ENCODE measurements at places on chromosomes 13 and 19.

- DNase-seq, result no peak
These were observed 6.9 kb downstream of the ZNF221 start for GRCh38 chr19:43957891-43958290.

DNA sequence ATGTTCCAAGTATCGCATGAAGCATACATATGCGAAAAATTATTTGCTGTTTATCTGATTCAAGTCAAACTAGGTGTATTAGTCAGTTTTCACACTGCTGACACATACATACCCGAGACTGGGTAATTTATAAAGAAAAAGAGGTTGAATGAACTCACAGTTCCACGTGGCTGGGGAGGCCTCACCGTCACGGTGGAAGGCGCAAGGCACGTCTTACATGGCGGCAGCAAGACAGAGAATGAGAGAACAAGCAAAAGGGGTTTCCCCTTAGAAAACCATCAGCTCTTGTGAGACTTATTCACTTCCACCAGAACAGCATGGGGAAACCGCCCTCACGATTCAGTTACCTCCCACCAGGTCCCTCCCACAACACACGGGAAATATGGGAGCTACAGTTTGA is 13.0 kb upstream of the PROZ start:
- DNase-seq, result no peak

DNA sequence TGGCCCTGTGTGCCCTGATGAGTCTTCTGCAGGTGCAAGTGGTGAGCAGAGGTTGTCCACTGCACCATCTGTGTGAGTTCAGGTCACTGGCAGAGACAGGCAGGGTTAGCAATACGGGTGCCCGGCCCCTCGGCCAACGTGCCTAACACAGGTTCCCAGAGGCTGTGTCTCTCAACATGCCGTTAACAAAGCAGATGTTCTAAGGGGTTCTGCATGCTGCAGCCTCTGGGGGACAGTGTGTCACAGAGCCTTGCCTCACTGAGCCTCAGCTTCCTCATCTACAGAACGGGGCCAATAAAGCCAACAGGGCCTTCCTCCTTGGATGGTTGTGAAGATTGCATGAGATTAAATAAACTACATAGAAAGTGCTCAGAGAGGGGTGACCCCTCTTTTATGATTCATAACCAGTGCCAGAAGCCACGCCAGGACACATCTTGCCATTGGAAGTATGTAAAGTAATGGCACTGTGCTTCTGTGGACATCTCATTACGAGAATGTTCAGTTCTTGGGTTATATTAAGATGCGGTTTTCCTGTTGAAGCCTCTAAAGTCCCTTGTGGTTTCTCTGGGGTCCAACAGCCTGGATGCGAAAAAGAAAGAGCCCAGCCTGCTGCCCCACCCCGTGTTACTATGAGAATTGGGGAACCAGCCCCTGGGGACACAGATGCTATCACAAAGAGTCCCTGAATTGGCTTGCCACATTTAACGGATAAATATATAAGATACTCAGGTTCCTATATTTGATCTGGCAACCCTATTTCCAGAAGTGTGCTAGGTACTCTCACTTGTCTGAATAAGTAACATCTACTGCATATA is 11.2 kb upstream of the ARHGEF18 start:
- no peak for DNase-seq

GRCh38 chr19:13983213-13983889 is 22.8 kb downstream of the RFX1 start:
- DNase-seq, result no peak

GRCh38 chr13:109246001-109246400 is 540.4 kb downstream of the IRS2 start:
- no peak for DNase-seq

- no peak for DNase-seq
These were observed 1.4 kb downstream of the NPAS1 start for GRCh38 chr19:47020992-47021496.

GRCh38 chr19:8265872-8266271 is 42.3 kb downstream of the CD320 start:
- DNase-seq, result no peak

All from endothelial cell (in vitro differentiated cells).